ENCODE measurements at places on chromosomes 5 and 9.

GRCh38 chr9:1216532-1216931 is 166.4 kb downstream of the DMRT2 start:
- no peak for DNase-seq

- no peak for DNase-seq
These were observed 20.1 kb upstream of the IFNB1 start for GRCh38 chr9:21097817-21098216.

DNA sequence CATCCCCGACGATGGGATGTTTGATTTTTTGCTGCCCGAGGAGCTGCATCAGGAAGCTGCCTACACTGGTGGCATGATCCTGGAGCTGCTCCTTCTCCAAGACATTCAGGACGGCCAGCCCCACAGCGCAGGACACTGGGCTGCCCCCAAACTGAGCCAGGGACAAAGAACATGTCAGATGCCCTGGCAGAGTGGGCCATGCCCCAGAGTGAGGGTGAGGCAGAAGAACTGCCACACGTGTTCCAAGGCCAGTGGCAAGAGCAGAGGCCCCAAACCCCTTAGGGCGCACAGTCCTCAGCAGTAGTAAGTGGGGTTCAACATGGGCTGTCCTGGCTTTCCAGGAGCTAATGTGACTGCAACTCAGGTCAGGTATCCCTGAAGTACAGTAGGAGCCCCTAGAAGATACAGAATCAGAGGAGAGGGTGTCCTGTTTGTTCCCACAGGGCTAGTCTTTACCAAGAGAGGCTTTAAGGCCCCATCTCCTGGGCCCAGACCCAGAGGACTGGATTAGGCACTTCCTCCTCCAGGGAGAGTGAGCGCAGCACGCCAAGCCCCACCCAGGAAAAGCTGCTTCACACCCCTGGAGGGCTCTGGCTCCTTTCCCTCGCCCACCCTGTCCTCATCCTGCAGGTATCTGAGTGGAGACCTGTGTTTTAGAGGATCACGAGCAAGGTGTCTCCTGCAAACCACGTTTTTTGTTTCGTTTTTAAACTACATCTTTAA is 11.1 kb downstream of the HNRNPAB start:
- peak; percentile 75 for DNase-seq

DNA sequence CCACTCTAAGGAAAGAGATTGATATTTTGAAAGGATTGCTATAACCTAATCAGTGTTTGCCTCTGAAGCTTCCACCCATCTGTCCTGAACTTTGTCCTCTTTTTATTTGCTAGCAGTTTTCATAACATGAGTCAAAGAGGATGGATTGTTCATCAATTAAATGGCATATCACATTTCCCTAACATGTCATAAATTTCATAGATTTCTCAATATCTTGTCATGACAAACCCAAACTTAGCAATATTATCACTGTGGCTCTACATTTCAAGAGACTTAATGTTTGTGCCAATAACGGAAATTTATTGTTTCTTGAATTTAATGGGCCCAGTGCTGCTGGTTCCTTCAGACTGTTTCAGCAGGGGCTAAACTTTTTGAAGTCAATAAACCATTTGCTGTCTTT is 330.3 kb downstream of the CAAP1 start:
- DNase-seq = no peak

DNA sequence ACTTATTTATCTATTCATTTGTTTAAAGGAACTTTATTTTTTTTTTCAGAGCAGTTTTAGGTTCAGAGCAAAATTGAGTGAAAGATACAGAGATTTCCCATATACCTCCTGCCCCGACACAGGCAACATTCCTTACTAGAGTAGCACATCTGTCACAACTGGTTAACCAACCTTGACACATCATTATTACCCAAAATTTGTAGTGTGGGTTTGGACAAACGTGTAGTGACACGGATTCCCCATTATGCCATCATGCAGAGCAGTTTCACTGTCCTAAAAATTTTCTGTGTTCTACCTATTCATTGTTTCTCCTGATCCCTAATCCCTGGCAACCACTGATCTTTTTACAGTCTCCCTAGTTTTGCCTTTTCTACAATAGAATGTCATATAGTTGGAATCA is 57.3 kb upstream of the LHFPL2 start:
- no peak for DNase-seq

- DNase-seq = no peak
These were observed 25.1 kb downstream of the GDNF start for GRCh38 chr5:37814699-37815098.

GRCh38 chr9:127873886-127874285 is 3.6 kb downstream of the AK1 start:
- DNase-seq = peak; percentile 62

- no peak for DNase-seq
These were observed 562.4 kb upstream of the CLINT1 start for GRCh38 chr5:158421319-158421718.

DNA sequence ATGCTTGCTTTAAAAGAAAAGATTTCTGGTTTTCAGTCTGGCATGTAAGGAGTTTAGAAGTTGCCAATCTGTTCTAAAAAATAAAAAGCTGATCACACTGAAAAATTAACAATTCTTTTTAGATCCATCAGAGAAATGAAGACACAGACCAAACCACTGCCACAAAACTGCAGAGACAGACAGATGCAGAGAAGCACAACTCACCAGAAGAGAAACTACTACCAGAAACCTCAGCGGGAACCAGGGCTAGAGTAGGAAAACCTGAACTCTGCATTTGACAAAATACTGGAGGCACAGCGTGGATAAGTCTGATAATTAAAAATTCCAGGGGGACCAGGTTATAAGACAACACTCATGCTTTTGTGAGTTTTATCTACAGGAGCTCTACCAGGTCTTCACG is 28.8 kb downstream of the FBXL17 start:
- no peak for DNase-seq

DNA sequence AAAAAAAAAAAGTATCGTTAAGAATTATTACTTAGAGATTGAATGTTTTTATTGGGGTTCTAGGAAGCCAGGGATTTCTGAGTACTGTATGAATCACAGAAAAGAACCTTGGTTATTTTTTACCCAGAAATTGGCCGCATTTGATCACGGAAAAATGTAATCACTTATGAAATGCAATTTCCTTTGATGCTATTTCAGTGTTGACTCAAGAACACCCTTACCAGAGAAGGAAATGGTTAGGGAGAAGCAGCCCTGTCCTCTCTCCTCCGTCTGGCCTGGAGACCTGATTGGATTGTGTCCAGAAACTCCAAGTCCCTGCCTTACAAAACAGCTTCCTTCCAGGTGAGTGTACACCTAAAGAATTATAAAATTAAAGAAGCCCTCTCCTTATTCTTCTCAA is 116.7 kb downstream of the MED10 start:
- no peak for DNase-seq

GRCh38 chr5:157864067-157864466 is 5.1 kb upstream of the CLINT1 start:
- no peak for DNase-seq

- DNase-seq = no peak
These were observed 52.6 kb downstream of the MTX3 start for GRCh38 chr5:79938468-79938867.

GRCh38 chr9:134053401-134053871 is 14.4 kb downstream of the BRD3 start:
- no peak for DNase-seq

DNA sequence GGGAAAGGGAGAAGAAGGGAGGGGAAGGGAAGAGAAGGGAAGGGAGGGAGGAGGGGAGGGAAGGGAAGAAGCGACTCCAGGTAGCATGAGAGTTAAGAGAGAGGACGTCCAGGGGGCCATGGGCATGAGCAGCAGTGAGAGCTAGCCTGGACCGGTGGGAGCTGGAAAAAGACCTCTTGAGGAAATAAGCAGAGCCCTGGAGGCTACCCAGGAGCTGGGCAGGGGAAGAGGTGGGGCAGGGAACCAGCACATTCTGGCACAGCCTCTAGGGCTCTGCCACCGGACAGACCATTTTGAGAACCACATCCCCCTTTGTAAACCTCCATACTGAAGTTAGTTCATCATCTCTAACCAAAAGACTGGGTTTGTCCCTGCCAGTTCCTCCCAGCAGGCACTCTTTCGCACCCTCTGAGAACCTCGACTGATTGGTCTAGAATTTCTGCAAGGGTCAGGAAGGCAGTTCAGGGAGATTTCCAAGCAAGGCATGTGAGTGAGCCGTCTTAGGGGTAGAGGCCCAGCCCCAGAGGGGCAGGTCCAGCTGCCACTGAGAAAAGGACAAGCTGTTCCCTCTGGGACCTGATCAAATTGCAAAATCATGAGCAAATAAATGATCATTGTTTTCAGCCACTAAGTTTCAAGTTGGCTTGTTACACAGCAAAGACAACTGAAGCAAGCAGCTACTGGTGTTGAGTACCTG is 11.6 kb downstream of the NAIF1 start:
- no peak for DNase-seq

- no peak for DNase-seq
These were observed 8.9 kb upstream of the SMIM32 start for GRCh38 chr5:136201870-136202269.

DNA sequence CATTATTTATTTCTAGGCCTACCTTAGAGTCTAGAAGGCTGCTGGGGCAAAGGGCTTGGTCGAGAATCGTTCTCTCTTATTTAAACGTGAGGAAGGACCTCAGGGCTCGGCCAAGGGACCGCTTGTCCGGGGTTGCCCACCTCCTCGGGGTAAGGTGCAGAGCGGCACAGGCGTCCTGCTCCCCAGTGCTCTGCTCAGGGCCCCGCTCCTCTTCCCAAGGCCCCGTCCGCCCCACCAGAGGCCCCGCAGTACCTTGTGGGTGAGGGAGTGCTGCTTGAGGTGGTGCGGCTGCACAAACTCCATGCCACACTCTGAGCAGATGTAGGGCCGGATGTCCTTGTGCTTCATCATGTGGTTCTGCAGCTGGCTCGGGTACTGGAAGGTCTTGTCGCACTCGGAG is 47.3 kb downstream of the ZNF366 start:
- DNase-seq = no peak

DNA sequence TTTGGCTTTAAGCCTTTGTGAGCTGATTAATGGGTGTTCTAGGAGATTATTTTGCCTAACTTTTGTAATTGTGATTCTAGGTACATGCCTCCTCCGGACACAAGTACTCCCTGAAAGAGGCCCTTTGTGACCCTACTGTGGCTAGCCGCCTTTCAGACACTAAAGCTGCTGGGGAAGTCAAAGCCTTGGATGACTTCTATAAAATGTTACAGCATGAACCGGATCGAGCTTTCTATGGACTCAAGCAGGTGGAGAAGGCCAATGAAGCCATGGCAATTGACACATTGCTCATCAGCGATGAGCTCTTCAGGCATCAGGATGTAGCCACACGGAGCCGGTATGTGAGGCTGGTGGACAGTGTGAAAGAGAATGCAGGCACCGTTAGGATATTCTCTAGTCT is 13.6 kb downstream of the ITGA1 start:
- DNase-seq = no peak

DNA sequence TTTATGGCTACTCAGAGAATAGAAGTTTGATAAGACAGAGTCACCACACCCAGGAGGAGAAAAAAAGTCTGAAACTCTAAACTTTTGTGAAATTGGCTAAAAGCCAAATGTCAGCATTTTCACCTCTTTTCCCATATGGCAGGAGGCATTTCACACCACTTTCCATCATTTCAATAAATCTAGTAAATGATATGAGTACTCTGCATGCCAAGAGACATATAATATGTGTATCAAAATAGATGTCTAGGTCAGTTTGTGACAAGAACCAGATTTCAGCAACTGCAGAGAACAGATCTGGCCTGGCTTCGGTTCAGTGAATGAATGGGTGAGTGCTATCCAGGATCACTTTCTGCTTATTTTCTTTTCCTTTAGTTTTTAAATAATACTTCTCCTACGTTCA is 470.8 kb downstream of the ENC1 start:
- no peak for DNase-seq

DNA sequence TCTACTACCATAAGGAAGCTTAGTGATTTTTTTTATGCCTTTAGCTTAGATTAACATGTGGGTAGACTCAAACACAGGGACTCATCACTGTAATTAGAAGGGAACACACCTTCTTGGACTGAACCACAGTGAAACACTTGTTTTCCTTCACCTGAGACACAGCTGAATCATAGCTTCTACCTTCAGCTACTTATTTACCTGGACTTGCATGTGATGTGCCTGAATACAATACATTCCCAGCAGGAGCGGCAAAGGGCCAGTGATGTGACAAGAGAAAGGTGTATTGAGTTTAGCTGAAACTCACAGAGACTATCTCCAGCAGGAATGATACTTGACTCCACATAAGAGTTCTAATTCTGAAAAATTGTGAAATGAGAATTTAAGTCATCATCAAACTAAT is 37.8 kb downstream of the GRAMD2B start:
- DNase-seq = no peak

DNA sequence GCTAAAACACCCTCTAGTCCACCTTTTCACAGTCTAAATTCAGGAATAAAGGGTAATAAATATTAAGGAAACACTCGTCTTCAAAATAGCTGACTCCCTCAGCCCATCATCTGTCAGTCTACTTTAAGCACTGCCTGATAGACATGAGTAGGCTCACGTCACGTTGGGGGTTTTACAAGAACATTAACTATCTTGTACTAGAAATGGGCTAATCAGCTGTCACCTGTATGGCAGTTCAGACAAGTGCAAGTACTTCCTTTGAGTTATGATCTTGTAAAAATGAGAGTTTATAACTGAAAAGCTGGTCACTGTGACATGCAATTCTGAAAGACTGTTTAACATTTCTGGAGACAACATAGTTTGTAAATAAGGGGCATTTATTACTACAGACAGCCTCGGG is 936.7 kb upstream of the CTNND2 start:
- DNase-seq = no peak

- no peak for DNase-seq
These were observed 83.9 kb upstream of the HSPA9 start for GRCh38 chr5:138659121-138659520.

DNA sequence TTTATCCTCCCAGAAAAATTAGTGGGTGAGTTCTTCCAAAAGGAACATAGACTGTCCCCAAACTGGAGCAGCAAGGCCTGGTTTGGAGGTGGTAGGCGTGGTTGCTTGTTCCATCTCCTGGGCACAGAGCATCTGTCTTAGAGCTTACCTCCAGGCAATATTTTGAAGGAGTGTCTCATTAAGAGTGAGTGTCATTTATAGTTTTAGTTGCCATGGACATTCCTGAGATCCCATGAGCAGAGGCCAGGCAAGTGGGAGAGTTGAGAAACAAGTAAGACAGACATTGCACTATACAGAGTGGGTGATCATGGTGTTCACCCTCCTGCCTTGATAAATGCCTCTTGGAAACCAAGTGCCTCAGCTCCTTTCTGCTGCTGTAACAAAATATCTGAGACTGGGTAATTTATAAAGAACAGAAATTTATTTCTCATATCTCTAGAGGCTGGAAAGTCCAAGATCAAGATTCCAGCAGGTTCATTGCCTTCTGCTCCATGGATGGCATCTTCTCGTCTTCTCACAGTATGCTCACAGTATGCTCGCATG is 68.5 kb downstream of the KIAA1958 start:
- DNase-seq = no peak

- DNase-seq = no peak
These were observed 86.7 kb downstream of the GPR21 start for GRCh38 chr9:123120131-123120530.

All from colonic mucosa (tissue), 4 donors.